ENCODE measurements at places on chromosomes 1 and 21.

GRCh38 chr1:26412180-26412840 lies 1.7 kb downstream of the LIN28A start:
- no peak for DNase-seq

DNA sequence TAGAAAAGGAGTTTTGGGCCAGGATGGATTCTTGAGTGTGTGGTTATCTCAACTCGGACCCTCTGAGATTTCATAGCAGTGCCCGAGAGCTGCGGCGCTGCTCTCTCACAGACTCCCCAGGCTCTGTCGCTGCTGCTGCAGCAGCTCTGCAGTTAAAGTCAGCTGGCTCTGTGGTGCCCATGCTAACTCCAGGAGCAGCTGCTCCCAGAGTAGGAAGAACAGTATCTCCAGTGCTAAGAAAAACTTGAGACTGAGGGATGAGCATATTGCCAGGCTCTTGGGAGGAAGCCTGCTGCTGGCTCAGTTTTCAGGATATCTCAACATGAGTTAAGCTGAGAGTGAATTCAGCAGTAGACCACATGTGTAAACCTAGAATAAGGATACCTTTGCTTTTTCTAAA lies 4.5 kb downstream of the LCE2D start:
- DNase-seq = no peak

DNA sequence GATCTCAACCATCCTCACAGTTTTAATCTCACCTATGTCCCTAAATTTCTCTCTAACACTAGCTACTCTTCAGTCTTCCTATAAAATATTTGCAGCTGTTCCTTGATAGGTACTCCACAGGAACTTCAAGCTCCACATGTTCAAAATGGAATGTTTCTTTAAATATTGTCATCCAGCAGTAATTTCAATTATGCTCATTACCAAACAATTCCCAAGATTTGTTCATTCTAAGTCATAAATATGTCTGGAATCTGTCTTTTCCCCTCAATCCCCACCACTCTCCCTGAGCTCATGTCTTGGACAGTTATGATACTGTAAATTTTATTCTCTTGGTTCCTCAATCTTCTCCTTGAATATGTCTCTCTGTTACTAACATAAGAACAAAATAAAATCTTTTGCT lies 214.4 kb downstream of the NRIP1 start:
- no peak for DNase-seq

GRCh38 chr21:25359724-25360123 lies 247.6 kb downstream of the MRPL39 start:
- no peak for DNase-seq
